ENCODE measurements at places on chromosomes 5 and 9.

DNA sequence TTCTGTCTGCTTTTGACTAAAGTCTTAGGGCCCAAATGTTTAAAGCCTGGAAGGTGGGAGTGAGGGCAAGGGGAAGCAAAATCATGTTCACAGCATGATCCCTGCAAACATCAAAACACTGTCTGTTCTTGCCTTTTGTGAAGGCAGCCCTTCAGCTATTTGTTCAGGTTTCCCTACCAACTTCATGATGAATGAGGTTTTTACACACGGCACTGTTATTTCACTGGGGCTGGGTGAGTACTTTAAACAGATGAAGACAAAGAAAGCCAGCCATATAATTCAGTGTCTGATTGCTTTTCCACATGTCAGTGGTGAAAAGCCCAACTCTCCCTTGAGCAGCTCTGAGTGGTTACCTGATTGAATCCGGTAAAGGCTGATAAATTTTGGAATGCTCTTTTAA, 224.7 kb upstream of the GRAMD2B start:
- DNase-seq = no peak

GRCh38 chr5:91098541-91098940, 284.6 kb downstream of the ARRDC3 start:
- no peak for DNase-seq

DNA sequence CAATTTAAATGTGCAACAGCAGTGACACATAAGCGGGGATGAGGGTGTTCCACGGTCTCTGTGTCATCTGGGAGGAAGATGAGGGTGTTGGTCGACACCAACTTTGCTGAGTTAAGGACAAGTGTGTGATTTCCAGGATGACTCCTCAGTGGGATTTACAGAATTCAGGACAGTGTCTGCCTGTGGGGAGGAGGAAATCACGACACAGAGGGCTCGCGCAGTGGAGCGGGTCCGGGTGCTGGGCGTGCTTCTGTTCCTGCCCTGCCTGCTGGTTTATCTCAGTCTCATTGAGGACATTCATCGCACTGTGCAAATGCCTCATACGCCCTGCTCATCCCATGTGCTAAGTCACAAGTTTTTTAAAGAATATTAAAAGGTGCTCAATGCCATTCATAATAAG, 73.7 kb upstream of the ADAMTS2 start:
- no peak for DNase-seq

DNA sequence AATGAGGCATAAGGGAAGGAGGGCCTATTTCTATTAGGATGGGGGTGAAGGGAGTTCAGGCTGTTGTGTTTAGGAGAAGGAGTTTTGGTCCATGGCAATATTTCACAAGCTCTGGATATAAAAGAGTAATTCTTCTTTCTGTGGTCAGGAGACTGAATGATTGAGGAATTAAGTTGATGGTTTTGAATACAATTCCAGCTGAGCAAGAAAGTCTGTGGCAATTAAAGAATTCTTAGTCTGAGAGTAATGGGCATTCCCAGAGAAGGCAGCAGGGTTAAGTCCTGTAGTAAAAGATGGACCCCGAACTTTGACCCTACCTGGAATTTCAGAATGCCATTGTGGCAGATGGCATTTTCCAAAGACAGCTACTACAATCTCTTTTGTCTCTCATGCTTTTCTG, 202.6 kb downstream of the TLE4 start:
- no peak for DNase-seq

DNA sequence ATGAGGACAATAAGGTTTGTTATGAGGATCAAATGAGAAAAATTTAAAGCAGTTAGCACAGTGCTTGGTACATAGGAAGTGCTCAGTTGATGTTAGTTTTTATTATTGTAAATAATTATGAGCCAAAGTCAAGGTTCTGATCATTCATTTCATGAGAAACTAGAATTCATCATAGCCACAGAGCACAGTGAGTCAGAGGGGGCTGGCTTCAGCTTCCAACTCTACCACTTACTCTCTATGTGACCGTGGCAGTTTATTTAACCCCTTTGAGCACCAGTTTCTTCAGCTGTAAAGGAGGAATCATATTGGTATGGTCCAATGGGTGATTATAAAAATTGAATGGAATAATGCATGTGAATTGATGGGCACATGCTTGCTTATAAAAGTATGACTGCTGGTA, 39.4 kb downstream of the KLHL3 start:
- DNase-seq = no peak

DNA sequence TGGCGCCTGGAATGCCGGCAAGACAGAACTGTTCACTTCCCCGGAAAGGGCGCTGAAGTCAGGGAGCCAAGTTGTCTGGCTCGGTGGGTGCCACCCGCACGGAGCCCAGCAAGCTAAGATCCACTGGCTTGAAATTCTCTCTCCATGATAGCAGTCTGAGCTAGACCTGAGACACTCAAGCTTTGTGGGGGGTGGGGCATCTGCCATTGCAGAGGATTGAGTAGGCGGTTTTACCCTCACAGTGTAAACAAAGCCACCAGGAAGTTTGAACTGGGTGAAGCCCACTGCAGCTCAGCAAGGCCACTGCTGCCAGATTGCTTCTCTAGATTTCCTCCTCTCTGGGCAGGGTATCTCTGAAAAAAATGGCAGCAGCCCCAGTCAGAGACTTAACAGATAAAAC, 277.4 kb downstream of the SLCO4C1 start:
- no peak for DNase-seq

DNA sequence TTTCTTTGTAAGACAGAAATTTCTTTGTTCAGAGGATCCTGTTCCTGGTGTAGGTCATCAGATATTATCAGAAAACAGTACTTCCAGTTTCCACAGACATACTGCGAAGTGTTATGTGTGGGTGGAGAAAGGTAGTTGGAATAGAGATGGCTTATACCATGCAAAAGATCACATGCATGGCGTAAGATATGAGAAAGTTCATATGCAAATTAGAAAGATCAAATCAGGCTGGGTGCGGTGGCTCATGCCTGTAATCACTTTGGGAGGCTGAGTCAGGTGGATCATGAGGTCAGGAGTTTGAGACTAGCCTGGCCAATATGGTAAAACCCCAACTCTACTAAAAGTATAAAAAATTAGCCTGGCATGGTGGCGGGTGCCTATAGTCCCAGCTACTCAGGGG, 65.2 kb upstream of the GLIS3 start:
- DNase-seq = no peak

GRCh38 chr9:18489861-18490260, 15.9 kb downstream of the ADAMTSL1 start:
- no peak for DNase-seq

DNA sequence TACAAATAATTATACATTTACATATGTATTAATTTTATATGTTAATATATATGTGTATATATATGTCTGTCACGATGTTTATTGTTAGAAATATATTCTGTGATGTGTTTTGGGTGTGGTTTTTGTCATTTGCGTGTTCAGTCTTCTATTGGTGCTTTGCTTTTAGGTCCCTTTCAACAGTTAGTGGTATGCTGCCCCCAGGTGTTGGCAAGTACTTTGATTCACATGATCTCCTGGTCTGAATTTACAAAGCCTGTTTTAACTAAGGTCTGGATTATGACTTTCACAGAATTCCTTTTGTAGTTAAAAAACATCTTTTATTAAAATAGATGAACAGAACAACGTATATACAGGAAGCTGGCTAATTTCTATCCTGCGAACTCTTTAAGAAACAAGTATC, 271.5 kb downstream of the CCDC171 start:
- DNase-seq = no peak

GRCh38 chr5:2068531-2068930, 185.8 kb upstream of the IRX4 start:
- DNase-seq = no peak

GRCh38 chr9:79645110-79645509, 73.3 kb downstream of the TLE4 start:
- no peak for DNase-seq

GRCh38 chr9:122286764-122287163, 22.1 kb downstream of the MRRF start:
- no peak for DNase-seq

DNA sequence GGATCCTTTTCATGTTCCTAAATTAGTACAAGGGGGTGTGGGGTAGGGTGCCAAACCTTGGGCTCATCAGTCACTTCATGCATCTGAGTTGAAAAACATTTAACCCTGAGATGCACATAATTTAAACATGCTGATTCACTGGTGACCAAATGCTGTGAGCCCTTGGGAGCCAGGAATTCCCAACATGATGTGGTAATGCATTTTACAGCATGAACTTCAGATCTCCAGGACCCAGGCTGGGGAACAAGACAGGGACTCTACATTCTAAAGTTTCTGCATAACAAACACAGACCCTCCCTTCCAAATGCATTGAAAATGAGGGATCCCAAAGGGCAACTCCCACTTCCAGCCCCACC, 322.2 kb downstream of the NDUFS4 start:
- no peak for DNase-seq

DNA sequence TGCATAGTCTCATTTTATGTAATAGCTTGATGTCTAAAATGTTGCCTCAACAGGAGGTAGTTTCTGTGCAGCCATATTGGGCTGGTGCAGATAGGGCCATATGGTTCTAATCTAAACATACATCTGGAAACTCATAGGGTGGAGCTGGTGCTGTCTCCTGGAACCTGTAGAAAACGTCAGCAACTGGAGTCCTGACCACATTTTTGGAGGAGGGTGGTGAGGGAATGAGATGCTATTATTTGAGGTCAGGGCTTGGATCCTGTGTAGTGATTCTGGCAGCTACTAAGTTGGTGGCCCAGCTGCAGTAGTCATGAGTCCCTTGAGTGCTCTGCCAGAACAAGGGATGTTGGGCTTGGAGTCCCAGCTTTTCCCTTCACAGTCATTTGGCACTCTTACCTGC, 14.1 kb downstream of the MAN2A1 start:
- no peak for DNase-seq

GRCh38 chr5:59206132-59206581, 623.3 kb downstream of the RAB3C start:
- DNase-seq = no peak

GRCh38 chr5:71637133-71637532, 50.0 kb downstream of the MCCC2 start:
- no peak for DNase-seq

DNA sequence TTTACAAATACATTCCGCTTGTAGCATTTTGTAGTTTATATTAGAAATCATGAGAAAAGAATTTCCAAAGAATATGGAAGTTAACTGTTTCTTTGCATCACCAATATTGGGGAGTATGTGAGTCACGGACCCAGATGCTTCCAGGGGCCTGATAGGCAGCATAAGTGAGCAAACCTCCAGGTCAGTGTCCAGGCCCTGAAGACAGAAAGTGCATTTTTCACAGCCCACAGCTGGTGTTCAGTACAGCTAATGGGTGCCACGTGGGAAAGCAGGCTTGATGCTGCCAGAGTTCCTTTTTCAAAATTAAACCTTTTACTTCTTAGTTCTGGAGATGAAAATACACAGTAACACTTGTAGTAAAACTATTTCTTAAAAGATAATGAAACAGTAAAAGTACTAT, 454.4 kb upstream of the ACTBL2 start:
- DNase-seq = no peak

- DNase-seq = no peak
Measured at GRCh38 chr9:6237267-6237666, 21.7 kb downstream of the IL33 start.

- DNase-seq = no peak
Measured at GRCh38 chr5:175579742-175580432, 78.0 kb upstream of the HRH2 start.

- no peak for DNase-seq
Measured at GRCh38 chr5:102762095-102762534, 7.0 kb downstream of the PAM start.

GRCh38 chr5:136143312-136143711, 10.7 kb downstream of the SMAD5 start:
- DNase-seq = no peak

DNA sequence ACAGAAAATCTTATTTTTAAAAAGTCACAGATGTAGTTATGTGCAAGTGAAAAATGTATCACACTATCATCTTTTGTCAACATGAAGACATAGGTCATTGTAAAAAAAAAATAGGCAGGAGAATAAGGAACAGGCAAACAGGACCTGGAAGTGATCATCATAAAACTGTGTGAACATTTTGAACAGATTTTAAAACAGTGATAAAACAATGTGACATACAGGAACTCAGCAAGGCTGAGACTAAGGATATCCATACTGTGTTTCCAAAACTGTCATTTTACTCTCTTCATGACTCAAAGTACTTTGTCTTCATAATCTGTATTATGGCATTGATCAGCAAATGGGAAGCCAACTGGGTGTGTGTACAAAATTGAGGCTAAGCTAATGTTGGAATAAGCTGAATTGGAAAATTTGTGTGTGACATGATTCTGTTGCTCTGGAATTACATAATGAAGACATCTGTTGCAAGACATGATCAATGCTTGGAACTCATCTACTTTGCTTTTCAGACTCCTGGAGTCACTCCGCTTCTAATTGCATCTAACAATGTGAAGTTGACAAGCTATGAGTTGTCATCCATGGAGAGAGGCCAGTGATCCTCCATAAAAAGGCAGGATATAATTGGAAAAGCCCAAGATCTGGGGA, 978.7 kb upstream of the NUDT12 start:
- no peak for DNase-seq

DNA sequence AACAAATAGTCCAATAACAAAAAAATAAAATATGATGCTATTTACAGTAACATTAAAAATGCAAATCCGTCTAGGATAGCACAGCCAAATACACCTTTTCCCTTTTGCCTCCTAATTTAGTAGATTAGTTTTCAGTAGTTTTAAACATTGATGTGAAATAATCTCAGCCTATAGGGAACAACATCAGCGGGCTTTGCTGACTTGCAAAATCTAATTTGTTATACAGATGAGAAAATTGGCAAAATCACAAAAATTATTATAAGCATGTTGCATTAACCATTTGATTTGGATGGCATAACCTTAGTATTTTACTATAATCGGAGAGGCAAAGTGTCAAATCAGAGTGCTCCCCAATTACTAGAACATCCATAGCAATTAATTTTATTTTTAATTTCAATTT, 563.5 kb downstream of the CDH18 start:
- no peak for DNase-seq

GRCh38 chr9:26415528-26415927, 477.1 kb downstream of the CAAP1 start:
- DNase-seq = no peak

DNA sequence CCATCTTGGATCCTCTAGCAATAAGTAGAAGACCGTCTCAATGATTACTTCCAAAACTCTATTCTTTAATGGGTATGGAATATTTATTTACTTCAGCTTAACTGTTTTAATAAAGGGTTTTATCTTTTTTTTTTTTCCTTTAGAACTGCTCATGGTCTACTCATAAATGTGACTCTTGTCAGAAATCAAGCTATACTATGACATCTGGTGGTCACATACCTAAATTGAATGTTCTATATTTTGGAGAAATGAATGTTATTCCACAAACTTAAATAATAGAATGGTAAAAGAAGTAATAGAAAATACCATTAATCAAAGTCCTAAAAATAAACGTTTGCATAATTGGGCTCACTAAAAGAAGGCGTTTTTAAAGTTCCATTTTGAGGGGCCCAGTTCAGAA, 131.2 kb upstream of the PLCXD3 start:
- DNase-seq = no peak
